Stimulated activated CD4-positive, alpha-beta T cell treated with anti-CD3 and anti-CD28 coated beads, Interleukin-4, amount 100 ng/mL, for 48 hours (primary cell): ENCODE measurements at places on chromosomes 2 and 18.

DNA sequence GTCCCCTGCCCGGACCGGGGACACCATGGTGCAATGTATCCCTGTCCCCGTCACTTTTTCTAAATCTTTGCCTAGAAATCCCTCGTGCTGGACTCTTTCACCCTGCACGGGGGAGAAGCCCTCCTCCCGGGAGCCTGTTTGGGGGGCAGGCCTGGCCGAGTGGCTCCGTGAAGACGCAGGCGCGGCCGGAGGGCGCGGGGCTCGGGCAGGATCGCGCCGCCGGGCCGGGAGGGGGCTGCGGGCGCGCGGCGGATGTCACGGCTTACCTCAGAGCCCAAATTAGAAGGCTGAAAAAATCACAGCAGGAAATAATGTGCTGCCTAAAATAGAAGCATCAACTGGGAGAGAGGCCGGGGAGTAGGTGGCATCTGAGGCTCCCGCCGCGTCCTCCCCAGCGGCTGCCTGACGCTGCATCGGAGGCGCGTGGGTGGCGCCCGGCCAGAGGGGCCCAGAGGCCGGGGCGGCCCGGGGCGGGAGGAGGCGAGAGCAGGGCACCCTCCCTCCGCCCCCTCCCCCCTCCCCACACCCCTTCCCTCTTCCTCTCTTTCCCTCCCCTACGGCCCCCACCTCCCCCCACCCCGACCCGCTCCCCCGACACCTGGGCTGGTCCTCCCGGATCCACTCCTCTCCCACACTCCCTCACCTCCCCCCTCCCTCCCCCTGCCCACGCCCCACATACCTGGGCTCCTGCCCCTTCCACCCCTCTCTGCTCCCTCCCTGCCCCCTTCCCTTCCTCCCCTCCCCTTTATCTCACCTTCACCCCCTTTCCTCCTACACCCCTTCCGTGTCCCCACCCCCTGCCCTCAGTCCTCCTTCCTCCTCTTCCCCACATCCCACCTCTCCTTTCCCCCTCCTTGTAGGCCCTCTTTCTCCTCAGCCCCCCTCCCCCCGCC is 51.9 kb downstream of the SLC4A1AP start:
- no peak for DNase-seq

DNA sequence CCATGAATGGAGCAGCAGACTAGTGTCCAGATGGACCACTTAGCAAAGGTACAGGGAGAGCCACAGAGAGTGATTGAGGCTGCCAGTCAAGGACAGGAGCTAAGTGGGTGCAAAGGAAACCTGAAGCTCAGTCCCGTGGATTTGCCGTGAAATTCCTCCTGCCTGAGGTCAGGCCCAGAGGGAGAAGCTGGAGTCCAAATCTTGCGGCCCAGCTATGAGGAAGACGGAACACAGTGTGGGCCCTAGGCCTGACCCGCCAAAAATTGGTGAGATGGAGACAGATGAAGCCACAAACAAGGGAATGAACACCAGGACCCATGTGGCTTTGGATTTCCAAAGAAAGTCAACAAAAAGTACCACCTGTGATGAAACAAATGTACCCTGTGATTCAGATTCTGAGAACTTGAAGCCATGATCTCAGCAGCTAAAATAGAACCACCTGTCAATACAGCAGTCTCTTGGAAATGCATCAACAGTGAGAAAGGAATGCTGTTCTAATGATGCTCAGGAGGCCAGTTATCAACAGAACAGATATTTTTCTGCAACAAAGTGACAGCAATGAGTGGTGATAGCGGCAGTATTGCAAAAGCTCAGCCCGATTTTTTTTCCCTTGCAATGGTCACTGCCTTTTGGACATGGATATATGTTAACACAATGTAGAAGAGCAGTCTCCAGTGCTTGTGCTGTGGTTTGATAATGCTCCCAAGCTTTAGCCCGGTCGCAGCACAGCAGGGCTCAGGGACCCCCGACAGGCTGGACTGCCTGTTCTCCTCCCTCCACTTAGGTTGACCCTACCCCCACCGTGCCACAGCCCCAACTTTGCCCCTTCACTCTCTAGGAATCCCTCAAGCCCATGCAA is 10.7 kb downstream of the COL6A3 start:
- no peak for DNase-seq

DNA sequence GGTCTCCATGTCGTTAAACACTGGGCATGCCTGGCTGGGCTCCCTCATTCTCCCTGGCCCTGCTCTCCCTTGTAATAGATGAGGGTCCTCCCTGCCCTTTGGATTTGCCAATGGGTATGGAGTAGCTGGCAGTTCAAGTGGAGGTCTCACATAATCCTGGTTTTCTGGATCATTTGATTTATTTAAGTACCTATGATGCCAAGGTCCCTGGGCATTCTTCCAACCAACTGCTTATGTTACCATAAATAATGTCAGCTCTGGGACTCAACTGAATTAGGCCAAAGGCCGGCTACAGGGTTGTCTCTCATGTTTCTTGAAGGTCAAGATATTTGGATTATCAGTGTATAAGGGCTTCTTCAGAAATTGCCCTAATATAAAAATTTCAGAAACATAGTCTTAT is 104.9 kb upstream of the LYPD6 start:
- no peak for DNase-seq

DNA sequence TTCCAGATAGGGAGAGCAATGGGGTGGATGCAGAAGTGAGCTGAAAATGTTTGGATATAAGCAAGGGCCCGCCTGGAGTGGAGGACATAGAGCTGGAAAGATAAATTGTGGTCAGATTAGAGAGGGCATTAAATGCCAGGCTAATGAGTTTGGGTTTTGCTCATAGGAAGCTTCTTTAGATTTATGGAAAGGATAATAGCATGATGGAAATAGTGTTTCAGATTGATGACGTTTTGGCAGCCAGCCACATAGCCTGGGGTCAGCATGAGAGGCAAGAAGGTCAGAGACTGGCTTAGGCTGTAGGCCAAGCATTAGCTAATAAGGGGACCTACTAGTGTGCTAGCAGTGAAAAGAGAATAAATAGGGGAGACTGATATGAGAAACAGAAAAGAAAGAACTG is 321.6 kb downstream of the STK39 start:
- DNase-seq: no peak

DNA sequence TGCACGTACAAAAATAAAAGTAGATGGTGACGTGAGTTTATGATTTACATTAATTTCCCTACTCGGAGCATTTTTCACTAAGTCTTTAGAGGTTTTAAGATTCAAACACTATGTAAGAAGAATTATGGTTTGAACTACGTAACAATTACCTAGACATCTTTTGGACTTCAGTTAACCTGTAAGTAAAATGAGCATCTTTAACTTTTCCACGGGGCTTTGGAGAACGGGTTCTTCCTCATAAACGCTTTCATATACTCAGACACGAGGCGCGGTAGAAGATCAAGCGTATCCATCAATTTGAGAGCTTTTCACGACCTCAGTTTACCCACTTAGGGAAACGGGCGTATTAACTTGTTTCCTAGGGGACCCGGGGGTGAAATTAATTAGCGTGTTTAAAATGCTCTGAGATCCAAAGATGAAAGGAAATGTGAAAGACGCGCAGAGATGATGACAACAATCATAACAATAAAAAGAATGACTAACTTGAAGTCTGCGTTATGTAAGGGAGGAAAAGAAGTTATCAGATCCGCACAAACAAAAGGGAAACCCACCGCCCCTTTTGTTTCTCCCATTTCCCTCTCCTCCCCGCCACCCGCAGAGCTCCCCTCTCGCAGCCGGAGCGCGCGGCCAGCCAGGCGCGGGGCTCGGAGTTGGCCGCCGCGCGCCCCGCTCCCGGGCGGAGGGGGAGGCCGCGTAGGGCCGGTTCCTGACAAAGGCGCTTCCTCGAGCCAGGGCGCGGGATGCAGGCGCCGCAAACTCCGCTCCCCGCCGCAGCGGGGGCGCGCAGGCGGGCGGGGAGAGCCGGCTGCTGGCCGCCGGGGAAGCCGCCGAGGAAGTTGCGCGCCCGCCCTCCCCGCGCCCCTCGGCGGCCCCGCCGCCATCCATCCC is 807 bp downstream of the PELI1 start:
- DNase-seq: peak; percentile 16

DNA sequence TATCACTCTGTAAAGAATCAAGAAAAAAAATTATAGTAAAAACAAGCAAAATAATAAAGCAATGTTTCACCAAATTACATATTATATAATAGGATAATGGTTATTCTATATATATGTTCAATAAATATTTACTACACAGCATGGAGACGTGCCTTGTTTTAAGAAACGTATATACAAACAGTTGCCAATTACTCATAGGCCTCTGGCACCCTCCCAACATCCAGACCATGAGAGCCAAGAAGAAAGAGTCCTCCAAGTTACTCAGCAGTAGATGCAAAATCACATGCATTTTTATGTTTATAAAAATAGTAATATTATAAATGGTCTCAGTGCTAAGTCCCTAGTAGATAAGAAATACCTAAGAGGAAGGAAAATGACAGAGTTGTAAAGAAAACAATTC is 64.8 kb downstream of the REV1 start:
- no peak for DNase-seq

- DNase-seq: no peak
Observed at GRCh38 chr2:50872543-50872942, 159.4 kb downstream of the NRXN1 start.

DNA sequence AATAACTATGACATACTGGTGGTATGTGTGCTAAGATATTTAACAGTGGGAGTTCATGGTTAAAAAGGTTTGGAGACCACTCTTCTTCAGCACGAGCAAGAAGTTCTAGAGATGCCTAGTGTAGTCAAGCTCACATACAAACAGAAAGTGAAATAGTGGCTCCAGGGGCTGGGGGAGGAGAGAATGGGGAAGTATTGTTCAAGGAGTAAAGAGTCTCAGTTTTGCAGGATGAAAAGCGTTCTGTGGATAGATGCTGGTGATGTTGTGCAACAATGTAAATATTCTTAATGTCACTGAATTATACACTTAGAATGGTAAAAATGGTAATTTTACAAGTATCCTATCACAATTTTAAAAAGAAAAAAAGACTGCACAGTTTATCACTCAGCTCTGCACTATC is 29.0 kb upstream of the EPAS1 start:
- no peak for DNase-seq

DNA sequence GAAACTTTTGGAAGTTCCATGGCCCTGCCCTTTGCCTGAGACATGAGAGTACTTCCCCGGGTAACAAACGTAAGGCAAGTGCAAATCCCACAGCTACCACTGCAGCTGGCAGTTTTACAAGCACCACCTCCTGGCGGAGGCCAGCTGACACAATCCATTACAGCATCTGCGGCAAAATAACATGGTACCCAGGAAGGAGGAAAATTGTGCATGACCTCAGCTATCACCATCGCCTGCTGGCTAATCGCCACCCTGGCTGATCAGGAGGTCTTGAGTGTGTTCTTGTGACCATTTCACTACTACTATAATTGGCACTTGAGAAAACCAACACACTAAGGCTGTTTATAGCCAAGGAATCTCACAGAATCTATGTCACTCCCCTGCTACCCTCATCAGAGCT is 71.7 kb upstream of the SERPINE2 start:
- no peak for DNase-seq

DNA sequence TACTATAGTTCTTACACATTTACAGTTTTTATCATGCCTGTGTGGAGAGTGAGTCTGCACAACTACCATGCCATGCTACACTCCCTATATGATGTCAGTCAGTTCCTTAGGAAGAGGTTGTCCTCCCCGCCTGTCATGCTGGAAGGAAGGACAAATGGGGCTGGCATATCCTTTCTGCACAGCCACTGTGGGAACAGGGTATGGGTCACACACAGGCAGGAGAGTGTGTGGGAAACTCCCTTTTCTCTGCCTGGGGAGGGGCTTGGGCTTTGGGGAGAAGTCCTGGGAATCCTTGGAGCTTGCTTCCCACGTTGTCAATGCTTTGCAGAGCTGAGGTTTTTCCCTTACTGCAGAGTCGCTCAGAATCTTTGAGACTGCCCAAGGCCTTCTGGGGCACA is 232.1 kb downstream of the PRKCE start:
- DNase-seq: no peak

GRCh38 chr18:44130376-44130942 is 550.2 kb upstream of the SETBP1 start:
- DNase-seq: no peak
